ENCODE measurements at places on chromosomes 7 and 10. TPM values are rescaled to one million over a fixed set of nuclear protein-coding genes. Genes with fewer than 3 reads are reported as not detected.

Gene CYP26C1
- not detected for total RNA-seq

Gene GPR15LG
- 0.21 TPM for total RNA-seq

Gene TMEM236
- 0.05 TPM for total RNA-seq

Gene GPR146
- 1.6 TPM for total RNA-seq

Gene CPN1
- total RNA-seq, result 0.19 TPM

Gene PRLHR
- total RNA-seq, result not detected

Gene HDAC9
- total RNA-seq, result 0.25 TPM

Data from A549 treated with dexamethasone at 1 μM for 4 hours (cell line).